Stimulated activated naive CD8-positive, alpha-beta T cell treated with anti-CD3 and anti-CD28 coated beads, Interleukin-15, amount 100 ng/mL, for 72 hours (primary cell): ENCODE measurements at places on chromosomes 12 and 14.

DNA sequence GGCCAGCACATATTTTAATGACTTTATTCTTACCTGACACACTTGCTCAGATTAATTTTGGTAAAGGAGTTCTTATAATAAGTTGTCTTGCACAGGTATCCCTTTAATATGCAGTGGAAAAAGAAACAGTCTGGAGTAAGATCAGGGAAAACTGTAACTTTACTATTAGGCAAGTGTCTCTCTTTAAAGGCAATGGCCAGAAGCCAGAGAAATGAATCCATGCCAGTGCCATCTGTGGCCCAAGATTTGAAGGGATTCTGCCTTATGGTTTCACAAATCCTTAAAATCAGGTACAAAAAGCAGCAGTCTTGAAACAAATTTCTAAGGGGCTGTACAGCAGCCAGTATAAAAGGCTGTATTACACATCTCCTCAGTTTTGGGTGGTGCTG is 22.4 kb downstream of the NFYB start:
- DNase-seq = no peak

DNA sequence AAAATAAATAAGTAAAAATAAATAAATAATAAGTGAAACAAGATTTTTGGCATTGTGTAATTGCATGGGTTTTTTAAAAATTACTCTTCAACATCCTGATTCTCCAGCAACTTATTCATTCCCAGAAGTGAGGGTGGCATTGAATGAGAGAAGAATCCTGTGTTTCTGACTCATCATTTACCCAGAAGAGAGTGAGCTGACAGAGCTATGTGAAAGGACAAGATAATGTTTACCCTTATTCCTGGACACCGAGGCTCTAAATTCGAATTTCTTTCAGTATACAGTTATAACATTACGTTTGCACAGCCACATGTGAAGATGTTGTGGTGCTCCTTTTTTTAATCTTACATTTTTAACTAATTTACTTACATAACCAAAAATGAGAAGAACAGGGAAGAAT is 36.4 kb downstream of the BBS10 start:
- no peak for DNase-seq

DNA sequence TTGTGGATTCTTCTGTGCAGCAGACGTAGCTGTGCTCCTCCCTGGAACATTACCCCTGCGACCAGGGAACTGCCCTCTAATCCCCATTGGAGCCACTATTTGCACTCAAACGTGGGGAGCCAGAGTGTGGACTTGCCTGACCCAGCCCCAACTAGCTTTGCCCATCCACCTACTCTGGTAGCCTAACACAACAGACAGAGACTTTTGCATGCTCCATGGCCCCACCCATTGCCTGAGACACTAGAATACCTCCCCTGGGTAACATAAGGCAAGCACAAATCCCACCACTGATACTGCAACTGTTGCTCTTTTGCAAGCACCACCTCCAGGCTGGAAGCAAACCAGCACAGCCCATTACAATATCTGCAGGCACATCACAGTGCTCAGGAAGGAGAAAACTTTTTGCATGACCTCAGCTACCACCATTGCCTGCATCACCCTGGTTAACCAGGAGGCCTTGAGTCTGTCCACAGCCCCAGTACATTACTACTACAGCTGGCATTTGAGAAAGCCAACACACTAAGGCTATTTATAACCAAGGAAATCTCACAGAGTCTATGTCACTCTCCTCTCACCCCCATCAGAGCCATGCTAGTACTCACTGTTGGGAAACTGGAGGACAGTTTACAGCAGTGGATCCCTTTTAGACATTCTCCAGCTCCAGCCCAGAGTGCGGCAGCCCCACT is 15.0 kb downstream of the CEP128 start:
- DNase-seq = no peak

GRCh38 chr14:23071244-23071920 is 14.1 kb upstream of the CDH24 start:
- peak; percentile 75 for DNase-seq

DNA sequence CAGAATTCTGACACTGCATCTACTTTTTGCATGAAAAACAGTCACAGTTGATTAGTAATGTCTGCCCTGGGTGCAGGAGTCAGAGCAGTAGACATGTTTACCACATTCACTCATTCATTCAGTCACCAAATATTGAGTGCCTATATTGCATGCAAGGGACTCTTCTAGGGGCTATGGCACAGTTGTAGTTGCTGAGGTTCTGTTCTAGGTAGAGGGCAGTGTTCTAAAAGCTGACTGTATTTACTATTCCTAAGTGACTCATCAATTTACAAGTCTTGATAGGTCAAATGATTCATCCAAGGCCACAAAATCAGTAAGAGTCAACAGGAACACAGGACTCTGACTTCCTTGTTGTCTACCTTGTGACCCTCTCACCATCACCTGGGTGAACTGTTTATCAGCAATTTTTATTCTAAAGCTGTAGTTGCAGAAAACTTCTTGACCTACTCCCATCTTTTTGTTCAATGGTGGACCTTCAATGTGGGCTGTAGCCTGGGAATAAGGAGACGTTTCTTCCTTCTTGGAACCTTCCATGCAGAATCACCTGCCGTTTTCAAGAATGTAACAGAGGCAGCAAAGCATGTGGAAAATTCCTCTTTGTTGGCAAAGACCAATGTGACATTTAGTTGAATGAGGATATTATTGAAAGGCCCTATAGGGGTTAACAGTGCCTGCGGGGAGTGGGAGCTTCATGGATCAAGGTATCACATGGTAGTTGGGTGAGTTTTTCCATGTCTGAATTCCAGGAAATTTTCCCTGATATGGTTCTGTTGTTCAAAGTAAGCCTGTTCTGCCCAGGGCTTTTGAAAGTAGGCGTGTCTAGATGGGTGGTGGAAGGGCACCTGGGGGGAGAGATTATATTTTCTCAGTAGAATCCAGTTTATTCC is 223.2 kb downstream of the KTN1 start:
- no peak for DNase-seq

GRCh38 chr12:43315961-43316360 is 236.0 kb downstream of the ADAMTS20 start:
- no peak for DNase-seq

DNA sequence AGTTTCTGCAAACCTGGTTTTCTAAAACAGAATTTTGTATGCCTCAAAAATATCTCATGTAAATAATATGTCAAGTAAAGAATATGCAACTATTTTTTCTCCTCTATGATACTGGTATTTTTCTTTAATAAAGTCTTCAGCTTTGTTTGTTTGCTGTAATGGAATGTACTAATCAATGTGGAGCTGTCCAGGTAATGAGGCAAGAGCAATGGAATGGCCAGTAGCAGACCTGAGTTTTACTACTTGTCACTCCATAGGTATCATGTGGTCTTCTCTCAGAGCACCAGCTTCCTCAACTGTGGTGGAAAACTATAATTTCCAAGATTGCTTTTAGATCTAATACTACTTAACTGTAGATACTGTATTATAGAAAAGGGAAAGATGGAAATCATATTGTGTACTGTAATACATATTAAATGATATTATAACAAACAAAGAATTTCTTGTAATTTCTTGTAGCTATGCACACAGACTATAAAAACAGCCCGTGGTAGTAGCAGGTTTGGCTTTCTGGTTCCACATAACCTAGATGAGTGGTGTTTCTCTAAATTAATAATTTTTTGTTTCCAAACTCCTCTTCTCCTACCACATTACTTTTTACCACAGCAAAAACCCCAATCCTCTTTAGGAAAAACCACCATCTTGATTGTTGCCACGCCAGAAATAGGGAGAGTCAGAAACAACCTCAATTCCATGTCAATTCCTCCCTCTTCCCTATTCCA is 70.6 kb downstream of the KIF21A start:
- no peak for DNase-seq

DNA sequence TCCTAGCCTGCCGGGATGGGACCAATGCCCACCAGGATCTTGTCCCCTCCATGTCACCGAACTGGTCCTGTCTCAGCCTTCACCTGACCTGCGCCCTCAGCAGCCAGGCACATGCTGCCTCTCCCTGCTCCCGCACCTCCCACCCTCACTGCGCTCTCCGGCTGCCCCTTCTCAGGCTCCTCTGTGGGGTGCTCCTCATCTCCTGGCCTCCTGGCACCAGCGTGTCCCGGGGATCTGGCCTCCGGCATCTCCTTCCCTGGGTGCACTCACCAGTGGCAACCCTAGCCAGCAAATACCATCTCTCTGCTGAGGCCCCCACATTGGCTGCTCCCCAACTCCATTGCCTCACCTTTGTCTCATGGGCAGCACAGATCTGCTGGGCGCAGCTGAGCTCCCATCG is 29.0 kb downstream of the BEGAIN start:
- DNase-seq = no peak

GRCh38 chr12:56061982-56062381 is 18.0 kb upstream of the ERBB3 start:
- DNase-seq = no peak

GRCh38 chr12:69151254-69151764 is 88.1 kb upstream of the CPSF6 start:
- no peak for DNase-seq

GRCh38 chr14:104383088-104383995 is 196.2 kb upstream of the C14orf180 start:
- no peak for DNase-seq

GRCh38 chr12:49304161-49304560 is 9.2 kb downstream of the PRPH start:
- DNase-seq = no peak

DNA sequence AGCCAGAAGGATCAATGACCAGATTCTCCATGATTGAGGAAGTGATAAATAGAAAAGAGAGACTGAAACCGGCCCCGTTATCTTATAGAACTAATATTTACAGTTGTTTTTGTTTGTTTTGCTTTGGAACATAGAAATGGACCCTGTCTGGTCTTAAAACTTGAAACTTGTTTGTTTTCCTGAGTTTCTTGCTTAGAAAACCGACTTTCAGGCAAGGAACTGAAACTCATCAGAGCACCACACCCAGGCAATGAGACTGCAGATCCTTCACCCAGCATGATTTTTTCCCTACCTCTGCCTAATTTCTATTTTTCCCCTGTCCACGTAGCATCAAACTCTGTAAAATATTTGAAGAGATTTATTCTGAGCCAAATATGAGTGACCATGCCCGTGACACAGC is 10.6 kb upstream of the CLEC12A start:
- DNase-seq = no peak

GRCh38 chr12:8698132-8698851 is 501 bp downstream of the RIMKLB start:
- peak; percentile 50 for DNase-seq

DNA sequence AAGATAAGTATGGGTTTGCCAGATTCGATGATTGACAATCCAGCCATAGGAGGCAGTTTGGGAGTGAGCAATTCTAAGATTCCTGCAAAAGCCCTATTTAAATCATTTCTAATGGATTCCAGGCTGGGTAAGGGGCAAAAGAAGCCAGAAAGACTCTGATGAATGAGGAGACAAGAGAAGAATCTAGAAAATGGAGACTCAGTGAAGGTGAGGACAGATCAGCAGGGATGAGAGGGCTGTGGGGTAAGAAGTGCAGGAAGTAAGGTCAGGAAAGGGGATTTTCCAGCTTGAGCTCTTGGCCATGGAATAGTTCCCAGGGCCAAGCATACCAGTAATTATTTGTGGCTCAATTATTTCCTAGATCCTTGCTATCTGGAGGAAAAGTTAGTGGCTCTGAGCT is 87.3 kb downstream of the TMX1 start:
- no peak for DNase-seq

GRCh38 chr12:132389526-132390286 is 60.3 kb upstream of the GALNT9 start:
- no peak for DNase-seq

DNA sequence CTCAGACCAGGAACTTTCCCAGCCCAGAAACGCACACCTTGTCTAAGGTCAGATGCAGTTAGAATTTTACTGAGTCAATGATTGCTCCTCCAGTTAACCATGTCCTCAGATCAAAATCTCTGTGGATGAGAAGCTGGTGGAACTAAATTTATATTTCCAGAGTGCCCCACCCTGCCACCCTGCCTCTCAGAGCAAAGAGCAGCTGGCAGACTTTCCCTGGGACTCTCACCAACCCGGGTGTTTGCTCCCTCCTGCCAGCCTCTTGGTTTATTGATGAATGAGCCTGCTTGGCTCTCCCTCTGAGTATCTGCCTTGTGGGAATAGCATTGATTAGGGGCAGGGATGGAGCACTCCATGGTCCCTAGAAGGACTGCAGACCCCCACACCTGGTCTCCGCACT is 5.9 kb upstream of the KRT1 start:
- DNase-seq = no peak

GRCh38 chr14:55910601-55911243 is 207.5 kb upstream of the PELI2 start:
- no peak for DNase-seq

GRCh38 chr12:57940915-57941164 is 527 bp upstream of the ATP23 start:
- DNase-seq = no peak

DNA sequence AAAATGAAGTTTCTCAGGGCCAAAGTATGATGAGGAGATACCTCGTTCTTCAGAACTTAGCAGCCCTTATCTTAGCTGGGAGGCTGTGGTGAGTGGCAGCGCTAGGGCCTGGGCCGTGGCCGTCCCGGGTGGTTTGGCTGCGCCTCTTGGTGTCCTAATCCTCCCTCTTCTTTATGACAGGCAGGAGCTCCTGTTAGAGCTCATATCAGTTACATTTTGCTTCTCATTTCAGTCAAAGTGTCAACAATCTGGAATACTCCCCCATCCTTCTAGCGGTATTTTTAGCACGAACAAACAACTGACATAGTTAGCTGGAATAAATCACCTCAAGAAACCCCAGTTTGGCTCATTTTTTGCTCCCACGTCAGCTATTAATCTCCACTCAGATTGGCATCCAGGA is 188.8 kb downstream of the TTC7B start:
- no peak for DNase-seq

GRCh38 chr12:5099591-5099990 is 55.9 kb downstream of the KCNA5 start:
- DNase-seq = no peak

DNA sequence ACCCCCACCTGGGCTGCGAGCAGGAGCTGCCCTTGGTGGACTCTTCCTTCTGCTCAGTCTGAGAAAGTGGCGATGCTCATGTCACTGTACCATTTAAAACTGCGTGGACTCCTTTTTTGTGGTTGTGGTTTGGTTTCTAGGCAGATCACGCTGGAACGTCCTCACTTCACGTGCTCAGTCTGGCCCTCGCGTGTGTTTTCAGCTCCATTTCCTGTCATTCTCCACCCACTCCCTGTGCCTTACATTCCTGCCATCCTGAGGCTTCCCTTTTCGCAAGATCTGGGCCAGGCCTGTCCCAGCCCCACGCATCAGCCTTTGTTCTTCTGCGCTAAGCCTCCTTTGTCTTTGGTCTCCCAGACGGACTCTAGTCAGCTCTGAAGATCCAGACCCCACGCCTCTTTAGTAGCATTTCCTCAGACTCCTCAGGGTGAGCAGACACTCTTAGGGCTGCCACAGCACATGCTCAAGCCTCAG is 105.4 kb downstream of the FBXL14 start:
- DNase-seq = no peak
